ENCODE measurements at places on chromosomes 16 and 17.

- no peak for DNase-seq
These were observed 23.0 kb upstream of the PLCG2 start for GRCh38 chr16:81755915-81756614.

DNA sequence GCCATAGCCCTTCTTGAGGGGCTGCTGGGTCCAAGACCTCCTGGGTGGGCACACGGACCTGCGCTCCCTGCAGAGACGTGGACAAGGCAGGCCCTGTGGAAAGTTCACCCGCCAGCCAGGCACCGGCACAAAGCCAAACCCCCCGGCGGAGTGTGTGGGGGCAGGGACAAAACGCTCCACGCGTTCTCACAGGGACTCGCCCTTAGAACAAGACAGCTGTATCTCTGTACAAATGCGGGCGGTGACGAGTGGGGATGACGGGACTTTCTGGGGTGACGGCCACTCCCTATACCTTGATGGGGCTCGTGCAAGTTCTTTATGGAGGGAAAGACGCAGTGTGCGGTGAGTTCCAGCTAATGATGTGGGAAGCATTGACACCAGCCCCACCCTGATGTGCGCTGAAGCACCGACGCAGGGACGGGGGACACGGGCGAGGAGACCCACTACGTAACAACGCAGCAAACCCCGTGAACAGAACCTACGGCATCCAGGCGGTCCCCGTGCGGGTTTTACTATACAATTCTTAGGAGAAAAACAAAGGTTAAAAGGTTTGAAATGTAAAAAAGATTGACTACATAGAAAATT, 49.4 kb downstream of the LMF1 start:
- no peak for DNase-seq

DNA sequence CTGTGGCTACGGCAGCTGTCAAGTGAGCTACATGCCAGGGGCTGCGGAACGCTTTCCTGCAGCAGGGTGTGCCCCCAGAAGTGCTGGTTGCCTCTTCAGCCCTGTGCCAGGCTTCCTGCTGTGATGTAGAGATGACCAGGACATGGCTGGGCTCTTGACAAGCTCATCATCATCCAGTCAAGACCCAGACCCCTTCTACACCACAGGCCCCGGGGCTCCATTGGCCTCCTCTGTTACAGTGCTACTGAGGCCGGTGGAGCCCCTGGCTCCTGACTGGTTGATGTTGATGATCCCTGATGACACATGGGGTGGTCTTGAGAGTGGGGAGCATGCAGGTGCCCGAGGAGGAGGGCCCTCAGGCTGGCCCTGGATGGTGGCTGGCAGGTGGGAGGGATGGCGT, 50.1 kb downstream of the B9D1 start:
- no peak for DNase-seq

DNA sequence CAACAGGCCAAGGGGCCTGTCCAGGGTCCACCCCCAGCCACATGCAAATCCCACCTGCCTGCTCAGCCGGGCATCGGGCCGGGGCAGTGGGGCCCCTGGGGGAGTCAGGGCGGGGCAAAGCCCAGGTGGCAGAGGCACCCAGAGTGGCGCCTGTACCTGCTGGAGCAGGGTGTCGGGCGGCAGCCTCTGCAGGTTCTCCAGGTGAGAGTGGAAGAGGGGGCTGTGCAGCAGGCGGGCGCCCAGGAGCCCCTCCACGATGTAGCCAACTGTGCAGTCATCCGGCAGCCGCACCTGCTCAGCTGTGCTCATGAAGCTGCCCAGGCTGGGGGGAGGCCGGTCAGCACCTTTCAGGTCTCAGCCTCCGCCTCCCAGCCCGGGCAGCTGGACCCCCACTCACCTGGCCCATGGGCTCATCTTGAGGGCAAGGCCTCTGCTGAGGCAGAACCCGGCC, 2.1 kb downstream of the RFNG start:
- no peak for DNase-seq

DNA sequence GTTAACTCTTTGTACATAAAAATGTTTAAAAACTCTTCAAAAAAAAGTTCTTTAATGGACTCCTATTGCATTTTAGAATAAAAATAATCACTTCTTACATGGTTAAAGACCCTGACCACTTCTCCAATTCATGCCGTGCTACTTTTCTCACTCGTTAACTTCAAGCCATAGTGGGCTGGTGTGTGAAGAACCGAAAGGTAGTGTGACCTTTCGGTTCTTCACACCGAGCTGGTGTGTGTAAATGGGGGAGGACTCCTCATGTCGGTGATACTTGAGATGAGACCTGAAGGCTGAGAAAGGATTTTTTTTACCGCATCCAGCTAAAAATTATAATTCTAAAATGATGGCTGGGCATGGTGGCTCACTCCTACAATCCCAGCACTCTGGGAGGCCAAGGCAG, 22.1 kb downstream of the RFFL start:
- no peak for DNase-seq

DNA sequence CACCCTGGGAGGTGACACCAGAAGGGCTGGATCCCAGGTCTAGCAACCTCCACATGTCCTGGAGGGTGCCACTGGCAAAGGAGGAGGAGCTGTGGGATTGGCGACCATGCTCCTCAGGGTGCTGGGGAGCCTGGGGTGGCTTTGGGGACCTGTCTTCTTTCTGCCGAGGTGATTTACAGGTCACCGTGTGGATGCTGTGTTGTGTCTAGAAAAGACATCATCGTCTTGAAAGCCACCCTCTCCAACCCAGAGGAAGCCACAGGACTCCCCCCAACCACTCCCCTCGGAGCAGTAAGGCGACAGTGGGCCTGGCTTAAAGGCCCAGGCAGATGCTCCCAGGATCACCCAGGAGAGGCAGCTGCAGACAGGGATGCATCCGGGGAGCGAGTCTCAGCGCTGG, 29.7 kb upstream of the FASN start:
- DNase-seq = no peak

DNA sequence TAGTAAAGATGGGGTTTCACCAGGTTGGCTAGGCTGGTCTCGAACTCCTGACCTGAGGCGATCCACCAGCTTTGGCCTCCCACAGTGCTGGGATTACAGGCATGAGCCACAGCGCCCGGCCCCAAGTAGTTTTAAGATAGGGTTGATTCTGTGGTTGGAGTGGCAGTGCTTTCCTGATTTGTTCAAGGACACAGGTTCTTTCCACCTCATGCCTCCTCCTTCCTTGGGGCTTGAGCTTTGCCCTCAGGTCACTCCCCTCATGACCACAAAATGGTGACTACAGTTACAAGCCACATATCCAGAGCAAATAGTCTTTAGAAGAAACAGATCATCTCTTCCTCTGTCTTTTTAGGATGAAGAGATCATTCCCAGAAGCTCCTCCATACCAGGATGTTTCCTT, 25.3 kb upstream of the SMURF2 start:
- no peak for DNase-seq

DNA sequence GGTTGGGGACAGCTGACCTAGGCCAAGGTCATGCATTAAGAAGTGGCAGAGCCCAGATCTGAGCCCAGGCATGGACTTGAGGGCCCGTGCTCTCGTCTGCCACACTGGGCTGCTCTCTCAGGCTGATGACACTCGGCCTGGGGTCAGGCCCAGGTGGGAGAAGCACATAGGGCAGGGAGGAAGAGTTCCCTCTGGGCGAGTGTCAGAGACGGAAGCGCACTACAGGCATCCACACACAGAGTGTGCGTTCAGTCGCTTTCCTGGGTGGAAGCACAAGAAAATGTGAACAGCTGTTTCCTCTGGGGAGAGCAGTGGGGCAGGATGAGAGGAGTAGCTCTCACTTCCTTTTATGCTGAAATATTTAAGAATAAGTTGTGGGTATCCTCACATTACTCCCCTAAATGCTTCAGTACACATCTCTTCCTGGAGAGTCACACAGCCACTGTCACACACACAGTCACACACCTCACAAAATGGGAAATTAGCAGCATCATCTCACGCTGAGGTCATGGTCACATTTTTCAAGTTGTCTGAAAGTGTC, 59.7 kb downstream of the B9D1 start:
- DNase-seq = no peak

GRCh38 chr16:27313422-27314160, at the start of gene IL4R:
TSS of gene IL4R (plus strand) at chr16:27313974. CDS start at chr16:27340204, 26,230 bp downstream.
- peak; percentile 47 for DNase-seq

DNA sequence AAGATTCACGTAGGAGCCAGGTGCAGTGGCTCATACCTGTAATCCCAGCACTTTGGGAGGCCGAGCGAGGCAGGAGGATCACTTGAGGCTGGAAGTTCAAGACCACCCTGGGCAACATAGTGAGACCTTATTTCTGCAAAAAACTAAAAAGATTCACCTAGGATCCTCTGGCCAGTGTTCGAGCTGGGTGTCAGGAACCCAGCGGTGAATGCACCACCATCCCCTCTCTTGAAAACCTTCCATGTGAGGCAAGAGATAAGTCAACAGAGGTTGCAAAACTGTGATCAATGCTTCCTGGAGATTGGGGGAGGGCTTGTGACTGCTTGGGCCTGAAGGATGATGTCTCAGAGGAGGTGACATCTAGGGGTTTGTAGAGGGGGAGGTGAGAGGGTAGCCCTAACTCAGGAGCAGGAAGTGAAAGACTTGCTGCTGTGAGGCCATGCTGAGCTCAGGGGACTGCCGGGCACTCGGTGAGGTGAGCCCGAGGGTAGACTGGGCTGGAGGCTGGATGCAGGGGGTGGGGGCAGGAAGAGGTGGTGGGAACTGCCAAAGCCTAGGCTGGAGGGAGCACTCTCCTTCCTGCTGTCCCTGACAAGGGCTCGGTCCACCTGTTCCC, 11.7 kb downstream of the GJD3 start:
- DNase-seq = no peak

DNA sequence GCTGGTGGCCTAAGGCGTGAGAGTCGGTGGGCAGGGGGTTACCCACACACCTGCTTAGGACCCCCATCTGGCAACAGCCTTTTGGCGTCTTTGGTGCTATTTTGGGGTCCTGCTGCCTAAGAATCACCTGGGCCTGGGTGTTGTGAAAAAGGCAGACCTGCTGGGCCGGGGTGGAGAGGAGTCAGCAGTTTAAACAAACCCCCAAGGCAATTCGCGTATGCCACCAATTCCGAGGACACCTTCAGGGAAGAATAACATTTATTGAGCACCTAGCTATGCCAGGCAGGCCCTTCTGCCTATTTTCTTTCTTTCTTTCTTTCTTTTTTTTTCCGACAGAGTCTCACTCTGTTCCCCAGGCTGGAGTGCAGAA, 53.9 kb upstream of the TOB1 start:
- DNase-seq = no peak

- peak; percentile 82 for DNase-seq
These were observed 8.3 kb downstream of the HS3ST3B1 start for GRCh38 chr17:14308965-14309879.

DNA sequence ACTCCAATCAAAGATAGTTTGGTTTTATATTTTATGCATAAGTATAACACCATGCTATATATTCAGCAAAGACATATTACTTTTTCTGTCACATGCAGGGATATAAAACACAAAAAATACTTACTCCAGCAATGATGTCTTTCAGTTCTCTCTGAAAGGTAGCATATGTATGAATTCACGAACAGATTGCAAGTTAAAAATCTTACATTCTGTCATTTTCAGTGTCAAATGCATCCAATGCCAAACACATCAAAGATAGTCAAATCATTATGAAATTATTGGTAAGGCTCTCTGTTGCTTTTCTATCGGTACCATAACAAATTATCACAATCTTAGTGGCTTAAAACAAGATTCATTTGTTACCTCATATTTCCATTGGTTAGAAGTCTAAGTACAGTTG, 492.0 kb upstream of the KIF2B start:
- DNase-seq = no peak

GRCh38 chr16:78889346-78889745, 711.2 kb downstream of the MAF start:
- DNase-seq = no peak

- DNase-seq = no peak
These were observed 268.5 kb downstream of the RBFOX1 start for GRCh38 chr16:7601100-7601499.

DNA sequence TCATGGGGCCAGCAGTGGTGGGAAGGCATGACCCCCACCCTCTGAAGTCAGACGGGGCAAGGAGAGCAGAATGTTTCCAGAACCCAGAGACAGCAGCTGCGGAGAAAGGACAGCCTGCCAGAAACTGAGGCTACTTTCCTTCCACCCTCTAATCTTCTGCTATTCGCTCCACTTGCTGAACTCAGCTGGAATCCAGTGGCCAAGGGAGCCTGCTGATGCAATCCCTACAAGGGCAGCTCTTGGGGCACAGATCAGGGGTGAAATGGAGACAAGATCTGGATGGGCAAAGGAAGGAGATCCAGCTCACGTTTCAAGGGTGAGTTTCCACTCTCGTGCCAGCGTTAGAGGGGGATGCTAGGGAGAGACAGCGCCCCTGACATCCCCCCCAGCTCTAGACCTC, 479.1 kb downstream of the SLC39A11 start:
- no peak for DNase-seq

DNA sequence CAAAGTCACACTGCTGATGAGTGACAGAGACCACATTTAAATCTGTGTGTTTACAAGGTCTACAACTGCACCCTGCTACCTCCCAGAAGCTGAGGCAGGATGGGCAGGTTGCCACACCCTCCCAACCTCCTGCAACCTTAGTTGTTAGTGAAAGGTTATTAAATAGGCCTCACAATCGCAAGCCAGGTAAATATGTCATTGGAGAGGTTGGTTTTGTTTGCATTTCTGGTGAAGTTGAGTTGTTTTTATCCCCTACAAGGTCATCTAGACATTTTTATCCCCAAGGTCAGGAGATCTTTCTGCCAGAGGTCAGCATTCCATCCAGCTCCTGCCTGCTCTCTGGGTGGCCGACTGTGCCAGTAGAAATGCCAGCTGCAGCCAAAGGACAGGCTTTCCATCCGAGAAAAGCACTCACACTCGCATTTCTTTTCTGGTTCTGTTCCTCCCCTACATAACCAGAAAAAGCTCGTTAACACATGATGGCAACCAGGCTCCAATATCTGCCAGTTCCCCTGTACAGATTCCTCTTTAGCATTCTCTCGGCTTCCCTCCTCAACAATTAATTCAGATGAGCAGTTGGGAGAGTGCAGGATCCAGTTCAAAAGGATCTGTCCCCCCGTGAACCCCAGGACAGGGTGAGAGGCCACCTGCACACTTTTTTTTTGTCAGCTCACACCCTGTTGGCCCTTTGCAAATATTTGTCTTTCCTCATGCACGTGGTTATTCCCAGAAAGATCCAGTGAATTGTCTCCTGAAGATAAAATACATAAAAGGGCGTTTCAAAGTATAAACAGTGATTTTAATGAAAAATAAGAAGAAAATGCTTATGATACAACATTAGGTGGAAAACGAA, 562.8 kb downstream of the MAF start:
- no peak for DNase-seq

GRCh38 chr16:8530752-8531384, 59.4 kb downstream of the TMEM114 start:
- DNase-seq = no peak

All from activated T-helper 1 cell treated with anti-CD3 and anti-CD28 coated beads, Interleukin-2, amount 50 U/mL, for 16 hours (primary cell).